Upper lobe of right lung (tissue), 1 donor: ENCODE measurements at places on chromosomes 11 and 22.

GRCh38 chr11:62806611-62807121 lies 1.4 kb upstream of the NXF1 start:
- H3K4me1 ChIP-seq = peaks cover 28% of the 10 kb centered on the region
- no peaks in the 10 kb centered on the region for H3K27me3 ChIP-seq
- H3K4me3 ChIP-seq = no peak overlapping the region
- peak overlapping the region; percentile 93 for H3K27ac ChIP-seq
- peaks cover 23% of the 10 kb centered on the region for H3K36me3 ChIP-seq

GRCh38 chr11:22699388-22699787 lies 33.0 kb downstream of the GAS2 start:
- H3K4me3 ChIP-seq = no peak overlapping the region
- no peak overlapping the region for H3K27ac ChIP-seq
- no peak for DNase-seq
- H3K4me1 ChIP-seq = no peaks in the 10 kb centered on the region

- no peak overlapping the region for H3K4me3 ChIP-seq
- H3K36me3 ChIP-seq = no peaks in the 10 kb centered on the region
- no peak for DNase-seq
- H3K4me1 ChIP-seq = peaks cover 76% of the 10 kb centered on the region
Measured at GRCh38 chr11:96303980-96304379, 39.0 kb downstream of the MAML2 start.

DNA sequence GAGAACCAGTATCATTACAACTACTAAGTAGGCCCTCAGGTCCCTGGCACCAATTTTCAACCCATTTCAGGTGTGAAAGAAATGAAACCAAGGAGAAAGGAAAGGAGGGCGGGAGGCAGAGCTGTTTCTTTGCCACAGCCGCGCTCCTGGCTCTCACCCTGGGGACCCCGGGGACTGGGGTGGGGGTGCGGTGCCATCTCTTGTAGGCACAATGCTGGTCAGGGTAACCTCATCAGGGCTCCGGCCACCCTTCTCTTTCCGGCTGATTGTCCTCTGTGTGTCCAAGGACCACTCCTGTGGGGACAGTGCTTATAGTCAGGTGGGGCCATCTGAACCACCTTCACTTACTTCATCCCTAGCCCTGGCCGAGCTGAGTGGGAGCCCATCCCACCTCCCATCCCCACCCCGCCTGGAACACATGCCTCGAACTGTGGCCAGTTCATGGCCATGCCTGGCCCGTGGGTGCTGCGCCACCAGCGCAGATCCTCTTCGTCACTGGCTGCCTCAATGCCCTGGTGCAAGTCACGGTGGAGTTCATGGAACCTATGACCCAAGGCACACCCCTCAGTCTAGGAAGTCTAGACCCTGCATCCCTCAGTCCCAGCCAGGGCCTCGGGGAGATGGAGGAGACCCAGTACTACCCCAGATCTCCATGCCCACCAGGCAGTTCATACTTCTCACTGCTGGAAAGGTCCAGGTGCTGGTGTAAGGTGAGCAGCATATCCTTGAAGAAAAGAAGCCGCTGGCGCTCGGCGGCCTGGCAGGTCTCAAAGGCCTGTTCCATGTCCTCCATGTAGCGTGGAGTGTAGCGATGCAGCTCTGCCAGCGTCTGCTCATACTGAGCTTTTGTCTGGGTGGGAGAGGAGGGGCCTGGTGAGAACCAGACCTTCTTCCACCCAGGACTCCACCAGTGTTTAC lies 2.3 kb upstream of the ARFGAP2 start:
- DNase-seq = no peak
- no peak overlapping the region for H3K27ac ChIP-seq
- H3K27me3 ChIP-seq = no peaks in the 10 kb centered on the region
- H3K4me3 ChIP-seq = no peak overlapping the region
- H3K36me3 ChIP-seq = peaks cover 15% of the 10 kb centered on the region

- H3K36me3 ChIP-seq = no peaks in the 10 kb centered on the region
- H3K27me3 ChIP-seq = peaks cover 18% of the 10 kb centered on the region
- H3K4me3 ChIP-seq = no peak overlapping the region
- H3K4me1 ChIP-seq = no peaks in the 10 kb centered on the region
- DNase-seq = no peak
Measured at GRCh38 chr11:121268581-121268980, 24.0 kb upstream of the SC5D start.

DNA sequence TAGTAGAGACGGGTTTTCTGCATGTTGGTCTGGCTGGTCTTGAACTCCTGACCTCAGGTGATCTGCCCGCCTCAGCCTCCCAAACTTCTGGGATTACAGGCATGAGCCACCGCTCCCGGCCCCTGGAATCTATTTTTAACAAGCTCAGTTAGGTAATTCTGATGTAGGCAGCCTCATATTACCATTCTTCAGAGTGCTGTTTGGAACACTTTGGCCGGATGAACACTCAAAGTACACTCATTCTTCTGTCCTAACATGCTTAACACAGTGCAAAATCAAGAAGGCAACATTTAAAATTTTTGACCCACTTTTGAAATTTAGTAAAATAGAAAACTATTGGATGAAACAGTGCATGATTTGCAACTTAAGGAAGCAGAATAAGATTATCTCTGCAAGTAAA lies 586.7 kb upstream of the CHORDC1 start:
- H3K4me1 ChIP-seq = no peaks in the 10 kb centered on the region
- H3K36me3 ChIP-seq = no peaks in the 10 kb centered on the region
- no peak overlapping the region for H3K4me3 ChIP-seq
- H3K27ac ChIP-seq = no peak overlapping the region
- DNase-seq = no peak

DNA sequence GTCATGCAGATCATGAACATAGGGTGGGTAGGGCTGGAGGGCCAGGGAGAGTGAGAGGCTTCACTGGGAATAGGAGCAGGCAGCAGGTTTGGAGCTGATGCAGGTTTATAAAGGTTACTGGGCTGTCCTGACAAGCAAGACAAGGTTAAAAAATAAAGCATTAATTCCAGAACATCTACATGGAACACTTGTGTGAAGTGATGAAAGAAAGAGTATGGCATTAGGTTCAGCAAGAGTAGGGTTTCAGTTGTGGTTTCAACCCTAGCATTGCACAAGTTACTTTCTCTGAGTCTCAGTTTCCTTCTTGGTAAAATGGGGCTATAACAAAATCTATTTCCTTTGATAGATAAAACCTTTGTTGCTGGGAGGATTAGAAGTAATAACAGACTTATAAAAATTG lies 114.6 kb upstream of the SESN3 start:
- no peaks in the 10 kb centered on the region for H3K36me3 ChIP-seq
- H3K4me3 ChIP-seq = no peak overlapping the region
- no peak for DNase-seq
- no peaks in the 10 kb centered on the region for H3K4me1 ChIP-seq
- no peaks in the 10 kb centered on the region for H3K27me3 ChIP-seq

DNA sequence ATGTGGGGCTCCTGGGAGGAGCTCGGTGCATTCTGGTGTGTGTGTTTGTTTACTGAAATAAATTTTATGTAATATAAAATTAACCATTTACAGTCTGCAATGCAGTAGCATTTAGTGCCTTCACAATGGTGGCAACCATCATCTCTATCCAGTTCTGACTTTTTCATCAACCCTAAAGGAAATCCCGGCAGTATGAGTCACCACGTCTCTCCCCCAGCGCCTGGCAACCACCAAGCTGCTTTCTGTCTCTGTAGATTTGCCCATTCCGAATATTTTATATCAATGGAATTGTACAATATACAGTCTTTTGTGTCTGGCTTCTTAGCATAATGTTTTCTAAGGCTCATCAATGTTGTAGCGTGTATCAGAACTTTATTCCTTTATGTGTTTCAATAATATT lies 300.5 kb downstream of the MIAT start:
- DNase-seq = no peak
- H3K36me3 ChIP-seq = no peaks in the 10 kb centered on the region
- no peak overlapping the region for H3K27ac ChIP-seq
- no peaks in the 10 kb centered on the region for H3K4me1 ChIP-seq

GRCh38 chr11:102280245-102280833 lies 36.9 kb upstream of the BIRC3 start:
- H3K4me1 ChIP-seq = no peaks in the 10 kb centered on the region
- no peak overlapping the region for H3K4me3 ChIP-seq
- DNase-seq = no peak
- no peaks in the 10 kb centered on the region for H3K27me3 ChIP-seq

DNA sequence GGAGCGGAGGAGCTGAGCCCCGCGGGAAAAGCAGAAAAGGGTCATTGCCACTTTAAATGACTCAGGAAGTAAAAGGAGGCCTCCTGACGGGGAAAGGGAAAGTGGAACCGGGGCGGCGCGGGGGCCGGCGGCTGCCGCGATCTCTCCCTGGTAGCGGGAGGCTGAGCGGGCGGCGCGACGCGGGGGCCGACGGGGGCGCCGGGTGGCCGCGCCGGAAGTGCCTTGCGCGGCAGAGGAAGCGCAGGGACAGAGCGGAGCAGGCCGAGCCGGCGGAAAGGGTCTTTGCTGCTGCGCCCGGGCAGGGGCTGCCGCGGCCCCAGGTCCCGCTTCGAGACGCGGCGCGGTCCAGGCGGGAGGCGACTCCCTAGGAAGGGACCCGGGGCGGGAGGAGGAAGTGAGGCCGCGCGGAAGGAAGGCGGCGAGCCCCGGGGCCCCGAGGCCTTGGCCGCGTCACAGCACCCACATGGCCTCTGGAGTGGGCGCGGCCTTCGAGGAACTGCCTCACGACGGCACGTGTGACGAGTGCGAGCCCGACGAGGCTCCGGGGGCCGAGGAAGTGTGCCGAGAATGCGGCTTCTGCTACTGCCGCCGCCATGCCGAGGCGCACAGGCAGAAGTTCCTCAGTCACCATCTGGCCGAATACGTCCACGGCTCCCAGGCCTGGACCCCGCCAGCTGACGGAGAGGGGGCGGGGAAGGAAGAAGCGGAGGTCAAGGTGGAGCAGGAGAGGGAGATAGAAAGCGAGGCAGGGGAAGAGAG lies at the start of gene TRIM44:
TSS of gene TRIM44 (plus strand) at position 127 of the 759 bp plus-strand sequence. CDS start at position 464, 337 bp downstream.
- H3K27ac ChIP-seq = peak within 1 kb of the TSS; percentile 99
- no peaks in the 10 kb centered on the region for H3K27me3 ChIP-seq
- DNase-seq = peak; percentile 95
- peak within 1 kb of the TSS; percentile 73 for H3K4me3 ChIP-seq

- H3K27ac ChIP-seq = peak overlapping the region; percentile 24
- no peak for DNase-seq
- H3K4me1 ChIP-seq = no peaks in the 10 kb centered on the region
- no peaks in the 10 kb centered on the region for H3K27me3 ChIP-seq
Measured at GRCh38 chr22:49838771-49839717, 11.4 kb upstream of the BRD1 start.

GRCh38 chr11:124644426-124645280 lies 22.0 kb downstream of the TBRG1 start:
- DNase-seq = peak; percentile 64
- H3K27me3 ChIP-seq = no peaks in the 10 kb centered on the region
- H3K36me3 ChIP-seq = peaks cover 8% of the 10 kb centered on the region
- no peak overlapping the region for H3K4me3 ChIP-seq
- no peak overlapping the region for H3K27ac ChIP-seq
- H3K4me1 ChIP-seq = peaks cover 4% of the 10 kb centered on the region

GRCh38 chr11:120658071-120658423 lies 146.5 kb downstream of the GRIK4 start:
- no peaks in the 10 kb centered on the region for H3K36me3 ChIP-seq
- no peak for DNase-seq
- no peaks in the 10 kb centered on the region for H3K4me1 ChIP-seq
- H3K27ac ChIP-seq = no peak overlapping the region

- H3K27me3 ChIP-seq = no peaks in the 10 kb centered on the region
- H3K36me3 ChIP-seq = no peaks in the 10 kb centered on the region
- no peak overlapping the region for H3K4me3 ChIP-seq
- no peaks in the 10 kb centered on the region for H3K4me1 ChIP-seq
Measured at GRCh38 chr11:2586087-2586792, 113.6 kb downstream of the KCNQ1OT1 start.

GRCh38 chr22:25697181-25697664 lies 44.8 kb upstream of the MYO18B start:
- no peak for DNase-seq
- H3K36me3 ChIP-seq = no peaks in the 10 kb centered on the region
- H3K27ac ChIP-seq = no peak overlapping the region
- H3K4me3 ChIP-seq = no peak overlapping the region
- no peaks in the 10 kb centered on the region for H3K4me1 ChIP-seq
- H3K27me3 ChIP-seq = no peaks in the 10 kb centered on the region

- DNase-seq = no peak
- H3K27me3 ChIP-seq = no peaks in the 10 kb centered on the region
- no peak overlapping the region for H3K4me3 ChIP-seq
- H3K27ac ChIP-seq = no peak overlapping the region
Measured at GRCh38 chr11:56911312-56911711, 77.4 kb upstream of the OR5AK2 start.

- H3K27me3 ChIP-seq = no peaks in the 10 kb centered on the region
- peaks cover 11% of the 10 kb centered on the region for H3K4me1 ChIP-seq
- no peaks in the 10 kb centered on the region for H3K36me3 ChIP-seq
- no peak overlapping the region for H3K4me3 ChIP-seq
- DNase-seq = peak; percentile 66
Measured at GRCh38 chr11:45168366-45169130, 22.1 kb downstream of the PRDM11 start.

GRCh38 chr11:16800382-16800781 lies 61.9 kb downstream of the C11orf58 start:
- no peak for DNase-seq
- no peaks in the 10 kb centered on the region for H3K36me3 ChIP-seq

- no peaks in the 10 kb centered on the region for H3K36me3 ChIP-seq
- H3K27ac ChIP-seq = no peak overlapping the region
- no peak overlapping the region for H3K4me3 ChIP-seq
- H3K4me1 ChIP-seq = no peaks in the 10 kb centered on the region
- DNase-seq = no peak
Measured at GRCh38 chr11:87137711-87138110, 100.0 kb downstream of the TMEM135 start.

DNA sequence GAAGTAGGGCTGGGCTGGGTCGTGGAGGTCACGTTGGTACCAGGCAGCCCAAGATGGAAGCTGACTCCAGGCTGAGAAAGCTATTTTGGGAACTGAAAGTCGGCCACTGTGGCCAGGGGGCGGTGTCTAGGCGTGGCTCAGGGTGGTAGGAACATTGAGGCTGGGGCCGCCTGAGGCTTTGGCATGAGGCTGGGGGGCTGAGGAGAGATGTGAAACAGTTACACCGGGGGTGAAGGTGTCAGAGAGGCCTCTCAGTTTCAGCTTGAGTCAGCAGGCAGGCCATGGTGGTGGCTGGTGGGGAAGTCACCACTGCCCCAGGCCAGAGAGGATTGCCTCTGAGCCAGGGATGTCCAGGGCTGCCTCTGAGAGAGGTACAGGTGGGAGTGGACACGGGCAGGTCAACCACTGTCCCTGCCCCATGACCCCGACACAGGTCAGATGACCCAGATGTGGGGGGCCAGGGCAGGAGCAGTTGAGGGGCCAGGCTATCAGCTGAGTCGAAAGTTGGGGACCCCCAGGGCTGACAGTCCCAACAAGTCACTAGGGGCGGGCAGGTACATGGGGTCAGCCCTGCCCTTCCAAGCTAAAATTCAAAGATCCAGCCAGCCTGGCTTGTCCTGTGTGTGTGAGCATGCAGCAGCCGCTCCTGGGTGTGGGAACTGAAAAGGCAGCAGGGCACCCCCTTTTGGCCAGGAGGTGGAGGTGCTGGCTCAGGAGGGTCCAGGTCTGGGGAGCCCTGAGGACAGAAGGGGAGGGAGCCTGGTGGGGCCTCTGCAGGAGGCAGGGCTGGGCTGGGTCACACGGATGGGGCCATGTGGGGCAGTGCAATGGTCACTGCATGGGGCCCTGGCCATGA lies 7.2 kb downstream of the KCNK7 start:
- H3K27ac ChIP-seq = peak overlapping the region; percentile 39
- H3K36me3 ChIP-seq = peaks cover 26% of the 10 kb centered on the region
- no peak overlapping the region for H3K4me3 ChIP-seq

GRCh38 chr11:107719073-107719472 lies 7.2 kb upstream of the SLN start:
- H3K4me1 ChIP-seq = no peaks in the 10 kb centered on the region
- no peak overlapping the region for H3K27ac ChIP-seq

GRCh38 chr11:203945-204586 lies 3.1 kb downstream of the BET1L start:
- DNase-seq = peak; percentile 52
- peaks cover 35% of the 10 kb centered on the region for H3K36me3 ChIP-seq
- no peaks in the 10 kb centered on the region for H3K27me3 ChIP-seq
- no peak overlapping the region for H3K4me3 ChIP-seq
- H3K4me1 ChIP-seq = peaks cover 16% of the 10 kb centered on the region
- no peak overlapping the region for H3K27ac ChIP-seq
